ENCODE measurements at places on chromosomes 11 and 22. TPM values are rescaled to one million over a fixed set of nuclear protein-coding genes. Genes with fewer than 3 reads are reported as not detected.
A peak's percentile ranks its signal among the peaks of the same experiment; 100 is the strongest.

MRGPRF gene
- total RNA-seq = 17.6 TPM

- no peak overlapping the region for H3K27ac ChIP-seq
- no peak overlapping the region for H3K4me3 ChIP-seq
- peaks cover 8% of the 10 kb centered on the region for H3K4me1 ChIP-seq
- no peaks in the 10 kb centered on the region for H3K27me3 ChIP-seq
- no peak for DNase-seq
- H3K36me3 ChIP-seq = no peaks in the 10 kb centered on the region
Observed at GRCh38 chr22:20009018-20009491, 7.6 kb downstream of the ARVCF start.

- H3K36me3 ChIP-seq = no peaks in the 10 kb centered on the region
- no peak overlapping the region for H3K4me3 ChIP-seq
- no peak for DNase-seq
- H3K27ac ChIP-seq = no peak overlapping the region
- H3K4me1 ChIP-seq = no peaks in the 10 kb centered on the region
Observed at GRCh38 chr11:20327377-20327935, 36.1 kb upstream of the HTATIP2 start.

GRCh38 chr22:24894220-24894975 is 52.1 kb downstream of the LHFPL7 start:
- DNase-seq = peak; percentile 94
- peak overlapping the region; percentile 84 for H3K27ac ChIP-seq
- peaks cover 8% of the 10 kb centered on the region for H3K36me3 ChIP-seq
- no peak overlapping the region for H3K4me3 ChIP-seq
- no peaks in the 10 kb centered on the region for H3K27me3 ChIP-seq

DNA sequence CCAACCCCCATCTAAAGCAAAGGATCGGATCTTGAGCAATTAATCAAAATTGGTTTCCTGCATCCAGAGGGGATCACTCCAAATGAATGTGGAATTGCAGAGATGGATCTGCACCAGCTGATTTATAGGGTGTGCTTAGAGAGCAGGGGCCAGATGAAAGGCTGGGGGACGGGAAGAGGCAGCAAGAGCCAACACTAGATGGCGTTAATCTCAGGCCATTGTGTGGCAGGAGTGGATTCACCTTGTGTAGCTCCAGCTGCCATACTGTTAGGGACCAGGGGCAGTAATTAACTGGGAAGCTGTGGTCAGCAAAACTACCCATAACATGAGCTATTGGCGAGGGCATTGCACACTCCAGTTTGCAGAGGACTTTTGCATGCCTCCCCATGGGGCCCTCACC is 35.6 kb downstream of the SERPINH1 start:
- no peak for DNase-seq
- no peak overlapping the region for H3K27ac ChIP-seq
- H3K27me3 ChIP-seq = no peaks in the 10 kb centered on the region
- H3K36me3 ChIP-seq = no peaks in the 10 kb centered on the region
- no peak overlapping the region for H3K4me3 ChIP-seq

- no peaks in the 10 kb centered on the region for H3K36me3 ChIP-seq
- DNase-seq = no peak
- no peak overlapping the region for H3K27ac ChIP-seq
- no peaks in the 10 kb centered on the region for H3K4me1 ChIP-seq
- no peak overlapping the region for H3K4me3 ChIP-seq
- H3K27me3 ChIP-seq = no peaks in the 10 kb centered on the region
Observed at GRCh38 chr22:22099194-22099486, 116.6 kb upstream of the TOP3B start.

GRCh38 chr11:65946655-65947054 is 1.4 kb downstream of the TSGA10IP start:
- no peak for DNase-seq
- no peaks in the 10 kb centered on the region for H3K27me3 ChIP-seq
- H3K36me3 ChIP-seq = no peaks in the 10 kb centered on the region

- H3K27ac ChIP-seq = peak overlapping the region; percentile 64
- no peaks in the 10 kb centered on the region for H3K4me1 ChIP-seq
- DNase-seq = no peak
- H3K4me3 ChIP-seq = no peak overlapping the region
- peaks cover 34% of the 10 kb centered on the region for H3K36me3 ChIP-seq
- H3K27me3 ChIP-seq = no peaks in the 10 kb centered on the region
Observed at GRCh38 chr11:3042496-3043314, 14.5 kb downstream of the CARS1 start.

DNA sequence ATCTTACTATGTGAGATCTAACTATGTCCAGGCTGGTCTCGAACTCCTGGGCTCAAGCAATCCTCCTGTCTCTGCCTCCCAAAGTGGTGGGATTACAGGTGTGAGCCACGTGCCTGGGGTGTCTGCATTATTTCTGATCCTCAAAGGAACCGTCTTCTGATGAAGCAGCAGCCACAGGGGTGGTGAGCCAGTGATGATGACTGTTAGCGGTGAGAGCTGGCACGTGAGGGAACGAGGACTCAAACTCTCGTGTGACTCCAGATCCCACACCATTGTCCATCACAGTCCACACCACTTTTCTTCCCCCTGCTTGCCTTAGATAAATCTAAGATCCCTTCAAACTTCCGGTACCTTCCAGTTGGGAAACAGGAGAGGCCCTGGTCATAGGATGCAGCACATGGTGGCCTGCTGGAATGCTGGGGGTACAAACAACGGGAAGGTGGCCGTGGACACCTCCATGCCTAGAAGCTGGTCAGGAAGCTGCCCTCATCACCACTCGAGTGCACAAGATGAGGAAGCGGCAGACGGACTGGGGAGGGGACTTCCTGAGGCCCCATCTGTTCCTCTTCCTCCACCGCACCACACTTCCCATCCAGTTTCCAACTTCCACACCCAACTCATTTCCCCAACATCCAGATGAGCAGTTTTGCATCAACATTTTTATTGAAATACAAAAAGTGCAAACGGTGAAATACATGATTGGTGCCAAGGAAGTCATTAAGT is 23.8 kb downstream of the ARHGAP1 start:
- no peaks in the 10 kb centered on the region for H3K27me3 ChIP-seq
- peaks cover 70% of the 10 kb centered on the region for H3K36me3 ChIP-seq
- no peak overlapping the region for H3K4me3 ChIP-seq
- DNase-seq = no peak

DNA sequence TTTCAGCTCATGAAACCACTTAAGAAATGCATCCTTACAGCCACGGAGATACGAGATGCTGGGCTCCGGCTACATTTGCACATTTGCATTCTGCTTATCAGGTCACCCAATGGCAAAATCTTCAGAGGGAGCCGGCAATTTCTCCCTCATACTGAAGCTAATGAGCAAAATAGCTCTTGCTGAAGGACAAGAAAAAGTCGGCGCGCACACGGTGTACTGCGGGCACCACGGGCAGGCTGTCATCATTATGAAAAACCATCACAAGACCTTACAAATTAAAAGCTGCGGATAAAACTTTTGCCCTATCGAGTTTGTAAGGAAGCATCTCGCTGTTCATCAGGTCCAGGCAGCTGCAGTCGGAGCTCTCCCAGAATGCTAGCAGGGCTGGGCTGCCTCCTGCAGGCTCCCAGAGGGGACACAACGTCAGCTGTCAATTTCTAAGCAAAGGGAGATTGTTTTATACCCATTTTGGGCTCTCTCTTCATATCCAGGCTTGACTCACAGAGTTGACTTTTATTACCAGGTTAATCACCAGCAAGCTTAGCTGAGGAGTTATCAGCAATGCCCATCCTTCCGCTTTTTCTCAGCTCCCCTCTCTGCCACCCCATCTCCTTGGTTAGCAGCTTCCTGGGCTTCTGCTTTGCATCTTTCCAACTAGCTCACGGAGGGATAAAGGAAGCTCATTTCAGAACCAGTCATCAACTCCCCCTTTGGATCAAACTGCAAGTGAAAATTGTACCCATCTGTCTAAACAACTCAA is 375.1 kb downstream of the OPCML start:
- DNase-seq = no peak
- H3K27ac ChIP-seq = no peak overlapping the region
- H3K4me1 ChIP-seq = no peaks in the 10 kb centered on the region
- H3K4me3 ChIP-seq = no peak overlapping the region
- H3K27me3 ChIP-seq = no peaks in the 10 kb centered on the region

- H3K4me3 ChIP-seq = no peak overlapping the region
- no peaks in the 10 kb centered on the region for H3K27me3 ChIP-seq
- H3K36me3 ChIP-seq = no peaks in the 10 kb centered on the region
- DNase-seq = no peak
Observed at GRCh38 chr22:41762980-41763779, 37.3 kb upstream of the CCDC134 start.

DNA sequence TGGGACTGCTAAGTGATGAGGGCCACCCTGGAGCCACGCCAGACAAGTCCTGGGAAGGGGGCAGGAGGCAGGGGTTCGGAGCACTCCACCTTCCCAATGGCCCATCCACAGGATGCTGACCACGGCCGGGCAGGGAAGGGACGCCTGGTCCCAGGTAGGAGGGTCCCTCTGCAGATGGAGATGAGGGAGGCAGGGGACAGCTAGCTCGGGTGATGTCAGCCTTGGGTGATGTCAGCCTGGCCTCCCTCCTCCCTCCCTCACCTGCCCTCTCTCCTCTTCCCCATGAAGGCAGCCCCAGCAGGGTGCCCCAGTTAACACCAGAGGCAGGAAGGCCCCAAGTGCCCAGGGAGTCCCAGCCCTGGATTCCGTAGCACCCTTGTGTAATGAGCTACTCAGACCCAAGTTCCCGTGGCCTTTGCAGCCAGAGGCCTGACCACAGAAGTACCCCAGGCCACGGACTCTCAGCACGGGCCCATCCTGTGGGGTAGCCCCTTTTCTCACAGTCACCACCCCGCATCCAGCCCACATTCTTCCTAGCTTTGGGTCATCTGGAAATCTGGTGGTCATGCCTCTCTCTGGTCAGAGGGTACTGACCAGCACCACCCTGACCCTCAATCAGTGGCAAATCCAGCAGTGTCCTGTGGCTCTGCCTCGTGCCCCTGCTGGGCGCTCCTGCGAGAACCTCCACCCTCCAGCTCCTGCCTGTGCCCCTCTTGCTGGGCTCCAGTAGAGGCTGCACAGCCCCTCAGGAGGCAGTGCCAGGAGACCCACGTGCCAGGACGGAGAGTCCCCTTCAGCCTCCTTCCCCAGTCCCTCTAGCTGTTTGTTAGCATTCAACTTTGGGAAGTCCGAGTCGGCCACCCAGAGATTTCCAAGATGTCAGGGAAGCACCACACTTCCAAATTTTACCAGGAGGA is 47.4 kb downstream of the SHANK2 start:
- H3K36me3 ChIP-seq = no peaks in the 10 kb centered on the region
- no peaks in the 10 kb centered on the region for H3K27me3 ChIP-seq
- no peak overlapping the region for H3K27ac ChIP-seq
- DNase-seq = no peak
- no peak overlapping the region for H3K4me3 ChIP-seq
- no peaks in the 10 kb centered on the region for H3K4me1 ChIP-seq
